B cell (primary cell): ENCODE measurements at places on chromosomes 6 and 20.

GRCh38 chr6:11218538-11219399 is 13.7 kb downstream of the NEDD9 start:
- H3K36me3 ChIP-seq: peaks cover 6% of the 10 kb centered on the region
- H3K4me1 ChIP-seq: peaks cover 12% of the 10 kb centered on the region
- H3K27me3 ChIP-seq: no peaks in the 10 kb centered on the region
- H3K27ac ChIP-seq: no peak overlapping the region
- H3K4me3 ChIP-seq: no peak overlapping the region

DNA sequence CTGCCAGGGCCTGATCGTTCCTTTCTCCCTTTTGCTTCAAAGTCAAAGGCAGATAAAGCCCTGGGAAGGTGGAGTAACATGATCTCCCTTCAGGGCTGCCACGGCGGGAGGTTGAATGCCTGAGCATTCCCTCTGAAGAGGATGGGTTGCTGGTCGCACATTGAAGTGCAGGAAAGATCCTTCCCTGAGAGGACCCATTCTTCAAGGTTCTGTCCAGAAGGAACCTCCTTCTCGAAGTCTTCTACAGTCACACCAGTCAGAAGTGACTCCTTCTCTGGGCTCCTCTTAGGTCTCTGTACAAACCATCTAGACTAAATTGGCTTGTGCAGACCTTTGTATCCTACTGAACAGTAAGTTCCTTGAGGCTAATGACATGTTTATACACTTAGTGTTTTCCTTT is 192.6 kb upstream of the VGLL2 start:
- no peak overlapping the region for H3K4me3 ChIP-seq
- H3K27me3 ChIP-seq: no peaks in the 10 kb centered on the region
- H3K36me3 ChIP-seq: no peaks in the 10 kb centered on the region
- no peak for DNase-seq
- H3K27ac ChIP-seq: no peak overlapping the region

DNA sequence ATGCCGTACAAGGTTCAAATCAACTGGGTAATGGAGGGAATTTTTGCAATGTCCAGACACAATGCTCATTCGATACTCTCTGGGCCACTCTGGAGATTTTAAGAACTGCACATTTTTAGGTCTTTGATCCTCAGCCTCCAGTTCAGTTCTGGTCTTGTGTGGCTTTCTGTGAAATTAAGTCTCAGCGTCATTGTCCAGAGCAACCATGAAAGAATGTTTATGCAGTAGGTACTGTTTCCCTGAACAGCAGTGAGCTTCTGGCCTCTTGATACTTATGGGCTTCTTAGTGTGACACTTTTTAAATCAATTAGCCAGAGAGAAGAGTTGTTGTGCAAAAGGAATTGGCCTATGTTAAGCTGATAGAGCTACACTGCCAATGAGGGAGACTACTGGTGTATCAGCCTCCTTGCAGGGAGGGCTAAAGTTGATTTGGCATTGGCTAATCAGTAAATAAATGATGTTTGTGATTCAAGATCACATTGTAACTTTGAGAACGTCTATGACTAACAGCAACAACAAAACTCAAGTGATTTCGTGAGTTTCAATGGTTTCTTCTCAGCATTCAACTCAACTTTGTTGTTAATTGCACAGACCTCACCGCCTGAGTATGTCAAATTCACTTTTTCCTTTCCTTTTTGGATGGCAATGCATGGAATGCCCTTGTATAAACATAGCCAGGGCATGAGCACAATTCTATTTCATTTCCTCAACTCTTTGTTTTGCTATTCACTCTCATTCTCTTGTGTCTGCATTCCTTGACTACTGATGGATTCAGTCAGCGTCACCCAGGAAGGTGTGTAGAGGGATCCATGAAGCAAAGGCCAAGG is 85.1 kb downstream of the GJA1 start:
- H3K27ac ChIP-seq: no peak overlapping the region
- no peak overlapping the region for H3K4me3 ChIP-seq
- no peaks in the 10 kb centered on the region for H3K4me1 ChIP-seq
- H3K36me3 ChIP-seq: no peaks in the 10 kb centered on the region

DNA sequence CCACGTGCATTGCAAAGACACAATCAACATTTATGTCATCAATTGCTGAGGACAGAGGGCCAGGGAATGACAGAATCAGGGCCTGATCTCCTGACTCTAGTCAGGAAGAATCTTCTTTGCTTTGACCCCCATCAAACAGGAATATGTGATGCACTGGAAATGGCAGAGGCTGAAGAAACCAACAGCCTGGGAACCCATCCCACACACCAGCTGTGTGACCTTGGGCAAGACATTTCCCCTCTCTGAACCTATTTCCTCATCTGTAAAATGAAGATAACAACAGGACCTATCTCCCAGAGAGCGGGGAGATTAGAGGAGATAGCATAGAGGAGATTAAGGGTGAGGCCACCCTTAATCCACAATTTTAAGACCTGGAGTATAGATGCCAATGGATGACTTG is 1.5 kb downstream of the HNF4A start:
- no peaks in the 10 kb centered on the region for H3K27me3 ChIP-seq
- H3K4me1 ChIP-seq: no peaks in the 10 kb centered on the region
- no peak for DNase-seq
- no peak overlapping the region for H3K4me3 ChIP-seq
- H3K36me3 ChIP-seq: no peaks in the 10 kb centered on the region

- peaks cover 59% of the 10 kb centered on the region for H3K4me1 ChIP-seq
- DNase-seq: peak; percentile 42
- H3K27me3 ChIP-seq: no peaks in the 10 kb centered on the region
- H3K4me3 ChIP-seq: peak overlapping the region; percentile 94
- H3K36me3 ChIP-seq: no peaks in the 10 kb centered on the region
Observed at GRCh38 chr6:119350952-119351372, 1.4 kb upstream of the MAN1A1 start.

DNA sequence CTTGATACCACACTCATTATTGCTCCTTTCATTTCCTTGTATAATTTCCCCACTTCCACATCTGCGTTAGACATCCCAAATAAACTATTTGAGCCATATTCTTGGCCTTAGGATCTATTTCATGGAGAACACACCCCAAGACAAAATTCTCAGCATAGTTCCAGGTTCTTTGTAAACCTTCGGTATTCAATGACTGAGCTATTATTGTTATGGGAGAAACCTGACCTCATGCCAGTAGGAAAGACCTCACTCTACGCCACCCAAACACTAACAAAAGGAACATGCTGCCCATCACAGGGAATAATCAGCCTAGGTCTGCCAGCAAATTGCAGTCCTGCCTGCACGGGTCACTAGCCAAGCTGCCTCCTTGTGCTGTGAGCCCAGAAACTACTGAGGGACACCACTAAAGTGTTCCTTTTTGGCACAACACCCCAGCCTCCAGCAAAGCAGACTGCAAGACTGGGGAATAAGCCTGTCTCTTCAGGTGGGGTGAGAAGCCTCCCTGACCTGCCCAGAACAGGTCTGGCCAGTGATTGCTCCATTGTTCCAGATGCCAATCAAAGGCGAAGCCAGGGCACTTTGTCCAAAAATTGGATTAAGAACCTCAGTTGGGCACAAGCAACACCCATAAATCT is 371.8 kb downstream of the MAFB start:
- no peaks in the 10 kb centered on the region for H3K4me1 ChIP-seq
- H3K4me3 ChIP-seq: no peak overlapping the region
- no peaks in the 10 kb centered on the region for H3K27me3 ChIP-seq
- H3K27ac ChIP-seq: no peak overlapping the region
- H3K36me3 ChIP-seq: no peaks in the 10 kb centered on the region

DNA sequence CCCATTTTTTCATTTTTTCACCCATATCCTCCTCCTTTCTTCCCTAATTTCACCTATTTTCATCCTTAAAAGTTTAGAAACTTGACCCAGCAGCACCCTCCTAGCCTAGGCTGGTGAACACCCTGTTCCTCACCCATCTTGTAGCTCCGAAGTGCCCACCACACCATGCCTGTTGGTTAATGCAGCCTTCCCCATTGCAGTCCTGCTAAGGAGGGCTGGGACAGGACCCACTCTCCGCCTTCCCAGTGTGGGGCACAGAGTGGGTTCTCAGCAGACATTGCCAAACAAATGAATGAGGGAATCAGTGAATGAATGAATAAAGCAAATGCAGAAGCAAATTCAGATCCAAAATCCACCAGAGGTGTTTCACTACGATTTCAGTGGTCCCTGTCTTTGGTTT is 45.7 kb downstream of the CTCFL start:
- H3K27me3 ChIP-seq: no peaks in the 10 kb centered on the region
- H3K4me1 ChIP-seq: peaks cover 90% of the 10 kb centered on the region
- no peak overlapping the region for H3K4me3 ChIP-seq

- H3K4me1 ChIP-seq: no peaks in the 10 kb centered on the region
- H3K27me3 ChIP-seq: no peaks in the 10 kb centered on the region
- no peak overlapping the region for H3K27ac ChIP-seq
- no peaks in the 10 kb centered on the region for H3K36me3 ChIP-seq
- no peak for DNase-seq
Observed at GRCh38 chr6:111207141-111207858, 120.0 kb downstream of the SLC16A10 start.

DNA sequence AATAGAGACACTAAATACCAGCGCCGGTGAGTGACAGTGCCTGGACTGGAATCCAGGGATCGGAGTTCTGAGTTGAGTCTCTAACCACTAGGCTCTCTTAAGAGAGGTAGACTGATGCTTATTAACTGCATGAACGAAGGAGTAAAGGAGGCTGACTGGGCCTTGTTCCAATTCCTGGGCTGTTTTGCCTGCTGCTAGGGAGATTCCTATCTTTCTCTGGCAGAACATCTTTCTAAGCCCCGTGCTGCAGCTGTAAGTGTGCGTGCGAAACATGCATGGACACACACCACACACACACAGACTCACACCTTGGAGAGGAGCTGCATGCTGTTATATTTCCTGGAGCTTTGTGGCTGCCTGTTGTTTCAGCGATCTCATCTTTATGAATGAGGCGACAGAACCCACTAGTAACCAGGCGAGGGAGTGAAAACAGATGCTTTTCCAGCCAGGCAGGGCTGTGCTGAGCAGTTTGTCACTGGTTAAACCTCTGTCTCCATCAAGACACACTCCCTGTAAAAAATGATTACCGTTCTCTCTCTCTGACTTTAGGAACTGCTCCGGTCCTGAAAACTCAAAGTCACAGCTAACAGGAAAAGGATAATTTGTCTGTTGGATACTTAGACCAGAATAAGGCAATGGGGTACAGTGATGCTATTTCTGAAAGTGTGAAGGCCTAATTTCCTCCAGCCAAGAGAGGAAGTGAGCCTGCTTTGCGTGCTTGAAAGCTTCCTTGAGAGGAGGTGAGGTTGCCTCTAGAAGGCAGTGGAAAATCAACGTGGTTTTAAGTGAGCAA is 157.4 kb upstream of the ZNF217 start:
- no peaks in the 10 kb centered on the region for H3K36me3 ChIP-seq
- peaks cover 71% of the 10 kb centered on the region for H3K4me1 ChIP-seq
- peak; percentile 78 for DNase-seq

- DNase-seq: no peak
- no peaks in the 10 kb centered on the region for H3K36me3 ChIP-seq
- H3K4me1 ChIP-seq: no peaks in the 10 kb centered on the region
- H3K27me3 ChIP-seq: no peaks in the 10 kb centered on the region
- no peak overlapping the region for H3K27ac ChIP-seq
- no peak overlapping the region for H3K4me3 ChIP-seq
Observed at GRCh38 chr20:10316582-10316981, 98.0 kb downstream of the SNAP25 start.

DNA sequence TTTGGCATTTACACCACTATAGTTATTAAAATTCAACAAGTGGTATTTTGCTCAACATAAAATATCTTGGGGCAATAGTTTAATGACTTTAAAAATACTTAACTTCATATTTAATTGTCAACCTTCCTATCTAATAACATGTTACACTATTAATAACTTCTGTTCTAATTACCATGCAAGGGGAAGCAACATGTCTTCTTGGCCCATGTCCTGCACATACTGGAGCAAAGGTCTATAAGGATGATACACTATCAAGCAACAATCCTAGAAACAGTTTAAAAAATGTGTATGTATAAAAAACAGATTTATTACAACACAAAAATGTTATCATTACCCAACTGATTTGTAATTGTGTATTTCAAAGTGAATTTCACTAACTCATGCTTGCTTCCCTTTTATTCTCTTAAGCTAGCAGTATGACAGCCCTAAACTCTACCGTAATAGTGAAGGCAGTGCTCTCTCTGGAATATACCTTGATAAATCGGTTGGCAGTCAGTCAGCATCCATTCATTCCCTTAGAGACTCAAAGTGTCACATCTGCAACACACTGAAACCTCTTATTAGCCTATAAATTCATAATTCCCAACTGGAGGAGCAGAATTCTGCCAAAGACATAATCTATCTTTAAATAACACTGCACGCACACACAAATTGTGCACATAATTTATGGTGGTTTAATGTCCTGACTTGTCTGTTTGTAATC is 18.3 kb downstream of the CCNC start:
- H3K27me3 ChIP-seq: no peaks in the 10 kb centered on the region
- H3K4me3 ChIP-seq: no peak overlapping the region
- no peak for DNase-seq
- H3K27ac ChIP-seq: no peak overlapping the region
- peaks cover 9% of the 10 kb centered on the region for H3K36me3 ChIP-seq

GRCh38 chr6:133880006-133880405 is 8.9 kb upstream of the TCF21 start:
- DNase-seq: no peak
- H3K4me3 ChIP-seq: no peak overlapping the region
- H3K27me3 ChIP-seq: no peaks in the 10 kb centered on the region
- no peaks in the 10 kb centered on the region for H3K36me3 ChIP-seq
- H3K4me1 ChIP-seq: no peaks in the 10 kb centered on the region

DNA sequence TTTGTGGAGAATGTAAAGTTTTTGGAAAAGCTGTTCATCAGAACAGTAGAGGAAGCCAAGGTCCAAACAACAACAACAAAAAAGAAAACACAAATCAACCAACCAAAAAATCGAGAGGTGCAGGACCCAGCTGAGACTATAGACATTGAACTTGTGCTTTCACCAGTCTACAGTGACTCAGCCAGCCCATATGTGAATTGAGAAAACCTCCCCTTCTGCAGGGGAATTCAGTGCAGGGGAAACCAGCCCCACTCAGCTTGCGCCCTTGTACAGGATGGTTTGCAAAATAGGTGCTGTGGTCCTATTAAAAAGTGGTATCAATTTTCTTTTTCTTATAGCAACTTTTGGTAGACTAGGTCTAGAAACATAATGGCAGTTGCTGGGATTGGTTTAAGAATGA is 21.3 kb downstream of the MLIP start:
- no peaks in the 10 kb centered on the region for H3K27me3 ChIP-seq
- no peaks in the 10 kb centered on the region for H3K36me3 ChIP-seq
- H3K27ac ChIP-seq: no peak overlapping the region
- no peak overlapping the region for H3K4me3 ChIP-seq
- no peaks in the 10 kb centered on the region for H3K4me1 ChIP-seq

DNA sequence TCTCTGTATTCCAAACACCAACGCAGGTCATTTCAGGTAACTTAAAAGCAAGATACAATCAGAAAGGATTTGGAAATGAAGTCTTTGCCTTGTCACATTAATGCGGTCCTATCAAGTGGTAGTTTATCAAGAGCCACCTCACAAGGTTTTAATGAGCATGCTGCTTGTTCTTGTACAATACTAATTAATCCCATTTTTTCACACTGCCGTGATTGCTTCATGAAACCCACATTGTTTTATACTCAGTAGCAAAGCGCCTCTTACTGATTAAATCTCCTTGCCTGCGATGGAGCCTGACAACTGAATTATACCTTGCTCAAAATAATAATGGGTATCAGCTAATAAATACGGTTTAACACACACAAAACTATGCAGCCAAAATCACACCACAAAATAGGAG is 234.1 kb upstream of the TSHZ2 start:
- no peaks in the 10 kb centered on the region for H3K36me3 ChIP-seq
- no peak for DNase-seq
- no peak overlapping the region for H3K4me3 ChIP-seq
- no peaks in the 10 kb centered on the region for H3K4me1 ChIP-seq
- no peaks in the 10 kb centered on the region for H3K27me3 ChIP-seq

GRCh38 chr6:69775941-69776340 is 20.9 kb downstream of the LMBRD1 start:
- no peak overlapping the region for H3K27ac ChIP-seq
- no peaks in the 10 kb centered on the region for H3K27me3 ChIP-seq
- peaks cover 16% of the 10 kb centered on the region for H3K4me1 ChIP-seq
- H3K4me3 ChIP-seq: no peak overlapping the region
- H3K36me3 ChIP-seq: peaks cover 19% of the 10 kb centered on the region
